ENCODE measurements at places on chromosomes 6 and 20. TPM values are rescaled to one million over a fixed set of nuclear protein-coding genes. Genes with fewer than 3 reads are reported as not detected.

NCOA3 gene
- 53.2 TPM for total RNA-seq

DNA sequence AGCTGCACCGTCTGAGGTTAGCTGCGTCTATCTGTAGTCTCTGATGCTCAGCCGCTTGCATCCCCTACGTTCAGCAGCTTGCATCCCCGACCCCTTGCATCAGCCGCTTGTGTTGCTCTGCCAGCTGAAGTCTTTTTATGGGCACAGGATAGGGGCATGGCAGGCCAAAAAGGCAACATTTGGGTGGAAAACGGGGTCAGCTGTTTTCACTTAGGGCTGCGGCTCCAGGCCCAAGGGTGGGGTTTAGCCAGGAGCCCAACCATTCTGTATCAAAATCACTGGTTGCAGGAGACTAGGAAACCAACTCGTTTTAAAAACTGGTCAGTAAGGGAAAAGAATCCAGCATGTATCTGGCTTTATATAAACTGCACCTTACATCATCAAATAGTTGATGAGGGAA, 49.9 kb downstream of the FAM50B start:
- DNase-seq = no peak

ATP5F1E gene
- total RNA-seq = 28.7 TPM

DNA sequence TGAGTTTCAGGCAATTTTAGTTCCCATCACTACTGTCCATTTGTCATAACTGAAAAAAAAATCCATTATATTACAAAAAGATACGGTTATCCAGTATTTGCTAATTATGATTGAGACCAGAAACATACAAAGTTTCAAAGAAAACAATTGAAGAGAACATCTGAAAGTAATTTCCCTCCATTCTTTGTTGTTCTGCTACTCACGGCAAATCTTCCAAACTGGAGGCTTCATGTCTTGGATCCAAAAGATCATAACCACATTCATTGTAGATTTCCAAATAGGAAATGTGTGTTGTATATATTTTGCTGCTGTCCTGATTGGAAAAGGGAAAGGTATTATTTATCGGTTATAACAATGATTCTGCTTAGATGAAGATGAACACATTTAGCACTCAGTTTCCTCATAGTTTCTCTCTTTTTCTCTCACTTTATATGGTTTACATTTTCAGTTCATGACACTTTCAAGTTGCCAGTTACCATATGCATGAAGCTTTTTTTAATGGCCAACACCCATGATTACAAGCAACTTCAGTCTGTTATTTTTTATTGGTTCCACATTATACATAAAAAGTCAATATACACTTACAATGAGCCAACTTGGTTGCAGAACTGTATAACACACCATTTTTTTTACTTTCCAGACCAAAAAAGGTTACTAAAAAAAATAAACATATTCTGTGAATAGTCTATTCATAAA, 90.4 kb downstream of the KIF6 start:
- no peak for DNase-seq

- DNase-seq = no peak
Measured at GRCh38 chr6:82131441-82131840, 116.1 kb downstream of the IBTK start.

MTFR2 gene
- total RNA-seq = 0.94 TPM

- no peak for DNase-seq
Measured at GRCh38 chr6:149499066-149499465, 14.3 kb upstream of the ZC3H12D start.

DNA sequence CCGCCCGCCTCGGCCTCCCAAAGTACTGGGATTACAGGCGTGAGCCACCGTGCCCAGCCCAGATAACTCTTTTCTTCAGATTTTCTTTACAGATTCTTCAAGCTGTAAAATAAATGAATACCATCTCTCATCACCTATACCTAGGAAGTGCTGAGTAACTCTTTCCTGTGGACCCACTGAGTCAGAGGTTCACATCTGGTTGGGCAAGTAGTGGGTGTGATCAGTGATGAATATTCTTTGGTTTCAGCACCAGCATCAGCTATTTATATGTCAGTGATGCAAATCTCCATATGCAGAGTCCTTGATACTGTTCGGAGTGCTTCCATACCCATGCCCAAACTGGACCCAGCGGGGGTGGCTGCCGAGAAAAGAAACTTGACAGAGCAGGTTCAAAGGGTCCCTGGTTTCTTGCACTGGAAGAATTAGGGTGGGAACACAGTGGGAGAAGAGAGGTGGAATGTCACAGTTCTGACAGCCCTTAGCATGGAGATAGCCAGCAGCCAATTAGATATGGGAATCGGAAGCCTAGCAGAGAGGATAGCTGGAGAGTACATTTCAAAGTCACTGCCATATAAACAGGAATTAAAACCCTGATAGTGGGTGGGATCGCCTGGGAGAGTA, 64.9 kb upstream of the DDR1 start:
- no peak for DNase-seq

STMN3 gene
- total RNA-seq = 101 TPM

- no peak for DNase-seq
Measured at GRCh38 chr6:24874776-24875533, 60.8 kb downstream of the RIPOR2 start.

- no peak for DNase-seq
Measured at GRCh38 chr20:31966991-31967655, 828 bp upstream of the XKR7 start.

EPPIN gene
- total RNA-seq = not detected
